GM12892 (cell line): ENCODE measurements at places on chromosomes 16 and 17.
A peak's percentile ranks its signal among the peaks of the same experiment; 100 is the strongest.

DNA sequence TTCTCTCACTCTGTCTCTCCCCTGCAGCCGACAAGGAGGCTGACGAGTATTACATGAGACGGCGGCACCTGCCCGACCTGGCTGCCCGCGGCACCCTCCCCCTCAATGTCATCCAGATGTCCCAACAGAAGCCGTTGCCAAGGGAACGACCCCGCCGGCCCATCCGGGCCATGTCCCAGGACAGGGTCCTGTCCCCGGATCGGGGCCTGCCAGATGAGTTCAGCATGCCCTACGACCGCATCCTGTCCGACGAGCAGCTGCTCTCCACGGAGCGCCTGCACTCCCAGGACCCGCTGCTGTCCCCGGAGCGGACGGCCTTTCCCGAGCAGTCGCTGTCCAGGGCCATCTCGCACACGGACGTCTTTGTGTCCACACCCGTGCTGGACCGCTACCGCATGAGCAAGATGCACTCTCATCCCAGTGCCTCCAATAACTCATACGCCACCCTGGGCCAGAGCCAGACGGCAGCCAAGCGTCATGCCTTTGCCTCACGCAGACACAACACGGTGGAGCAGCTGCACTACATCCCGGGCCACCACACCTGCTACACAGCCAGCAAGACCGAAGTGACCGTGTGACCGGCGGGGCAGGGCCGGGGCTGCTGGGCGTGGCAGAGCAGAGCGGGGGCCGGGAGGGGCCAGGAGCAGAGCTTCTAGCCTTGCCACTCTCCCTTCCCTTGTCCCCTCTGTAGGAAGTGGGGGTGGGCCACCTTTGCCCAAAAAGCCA lies 40.4 kb upstream of the DNAH9 start:
- no peak for DNase-seq

DNA sequence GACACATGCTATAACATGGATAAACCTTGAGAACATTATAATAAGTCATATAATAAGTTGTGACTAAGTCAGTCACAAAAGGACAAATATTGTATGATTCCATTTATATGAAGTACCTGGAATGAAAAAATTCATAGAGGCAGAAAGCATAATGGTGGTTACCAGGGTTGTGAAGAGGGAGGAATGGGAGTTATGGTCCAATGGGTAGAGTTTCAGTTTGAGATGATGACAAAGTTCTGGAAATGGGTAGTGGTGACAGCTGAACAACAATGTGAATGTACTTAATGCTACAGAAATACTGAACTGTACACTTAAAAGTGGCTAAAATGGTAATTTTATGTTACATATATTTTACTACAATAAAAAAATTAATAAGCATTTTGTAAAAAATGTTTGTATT lies 49.7 kb downstream of the MYO1D start:
- DNase-seq = no peak

GRCh38 chr16:49824593-49824992 lies 31.3 kb downstream of the ZNF423 start:
- no peak for DNase-seq

DNA sequence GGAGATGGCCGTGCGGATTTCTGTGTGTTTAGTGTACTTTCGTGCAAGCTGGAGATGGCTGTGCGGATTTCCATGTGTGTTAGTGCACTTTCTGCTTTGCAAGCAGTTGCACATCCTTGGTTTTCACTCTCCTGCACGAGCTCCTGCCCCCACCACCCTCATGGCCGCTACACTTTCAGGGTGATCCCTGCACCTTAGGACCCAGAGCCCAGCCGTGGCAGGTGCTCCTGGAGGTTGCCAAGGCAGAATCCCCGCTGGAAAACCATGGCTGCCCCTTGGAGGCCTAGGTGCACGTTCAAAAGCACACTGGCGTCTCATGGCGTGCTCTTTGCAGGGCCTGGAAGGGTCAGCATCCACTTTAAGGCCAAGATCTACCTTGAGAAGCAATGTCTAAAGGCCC lies 311.0 kb upstream of the TNRC6C start:
- no peak for DNase-seq

DNA sequence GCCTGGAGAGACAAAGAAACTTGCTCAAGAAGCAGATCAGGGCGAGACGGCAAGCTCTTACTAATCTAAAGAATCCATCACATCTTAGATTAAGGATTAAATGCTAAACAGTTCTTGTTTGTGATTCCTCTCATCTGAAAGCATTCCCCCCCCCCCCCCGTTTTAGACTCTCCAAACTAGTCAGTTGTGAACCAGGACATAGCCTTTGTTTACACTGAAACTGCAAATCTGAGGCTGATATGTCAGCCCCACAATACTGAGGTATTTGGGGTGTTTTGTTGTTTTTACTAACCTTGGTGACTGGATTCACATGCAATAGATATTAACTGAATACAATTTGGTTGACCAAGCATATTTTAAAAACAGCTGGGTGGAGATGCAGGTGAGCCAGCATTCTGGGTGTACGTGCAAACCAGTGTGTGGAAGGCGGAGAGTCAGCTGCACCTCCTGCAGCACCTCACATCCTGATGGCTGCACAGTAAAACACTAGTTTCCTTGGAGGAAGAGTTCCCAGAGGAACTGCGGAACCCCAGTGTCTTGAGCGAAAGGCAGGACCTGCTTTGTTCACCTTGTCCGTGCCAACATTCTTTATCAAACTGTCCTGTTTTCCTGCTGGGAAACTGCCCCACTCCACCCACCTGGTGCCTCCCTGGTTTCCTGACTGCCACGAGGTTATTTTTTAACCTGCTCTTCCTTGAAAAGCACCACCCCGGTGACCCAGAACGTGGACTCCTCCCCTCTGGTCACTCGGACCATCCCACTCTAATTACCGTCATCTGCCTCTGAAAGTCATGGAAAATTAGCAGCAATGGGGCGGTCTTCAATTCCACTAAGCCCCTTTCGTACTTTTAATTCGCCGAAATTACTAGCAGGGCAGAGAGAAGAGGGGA lies 1.2 kb upstream of the YPEL2 start:
- DNase-seq = no peak

DNA sequence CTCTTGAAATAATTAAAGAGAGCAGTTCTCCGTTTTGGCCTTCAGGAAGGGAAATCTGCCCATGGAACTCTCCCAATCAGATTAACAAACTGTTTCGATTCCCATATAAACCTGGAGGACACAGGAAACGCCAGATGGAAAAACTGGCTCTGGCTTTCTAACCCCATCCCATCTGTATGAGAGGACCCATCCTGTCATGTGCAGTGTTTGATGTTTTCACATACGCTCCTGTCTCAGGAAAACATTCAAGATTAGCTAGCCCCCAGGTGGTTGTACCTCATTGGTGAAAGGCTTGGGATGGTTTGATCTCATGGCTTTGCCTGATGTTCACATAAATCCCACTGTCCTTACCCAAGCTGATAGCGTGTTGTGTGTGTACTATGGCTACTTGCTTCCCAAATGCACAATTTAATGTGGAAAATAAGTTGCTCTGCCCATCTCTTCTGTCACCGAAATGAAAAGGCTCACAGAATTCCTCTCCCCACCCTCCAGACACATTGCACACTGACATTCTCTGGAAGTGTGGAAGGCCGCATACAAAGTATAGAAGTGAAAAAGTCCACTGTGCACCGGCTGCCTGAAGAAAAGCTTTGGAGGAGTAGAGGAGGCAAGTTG lies 18.2 kb upstream of the ERN1 start:
- DNase-seq = no peak

DNA sequence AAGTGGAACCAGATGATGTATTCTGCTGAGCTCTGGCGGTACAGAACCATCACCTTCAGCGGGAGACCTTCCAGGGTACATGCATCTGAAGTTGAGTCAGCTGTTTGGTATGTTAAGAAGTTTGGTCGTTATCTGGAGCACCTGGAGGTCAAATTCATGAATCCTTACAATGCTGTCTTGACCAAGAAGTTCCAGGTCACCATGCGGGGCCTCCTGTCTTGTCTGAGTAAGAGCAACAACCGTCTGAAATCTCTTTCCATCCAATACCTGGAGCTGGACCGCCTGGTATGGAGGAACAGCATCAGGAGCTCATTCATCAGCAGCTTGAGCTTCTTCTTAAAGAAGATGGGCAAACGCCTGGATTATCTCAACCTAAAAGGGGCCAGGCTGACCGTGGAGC lies 4.0 kb downstream of the FBXO39 start:
- no peak for DNase-seq

- DNase-seq = no peak
Measured at GRCh38 chr17:79002291-79002690, 7.3 kb downstream of the CANT1 start.

DNA sequence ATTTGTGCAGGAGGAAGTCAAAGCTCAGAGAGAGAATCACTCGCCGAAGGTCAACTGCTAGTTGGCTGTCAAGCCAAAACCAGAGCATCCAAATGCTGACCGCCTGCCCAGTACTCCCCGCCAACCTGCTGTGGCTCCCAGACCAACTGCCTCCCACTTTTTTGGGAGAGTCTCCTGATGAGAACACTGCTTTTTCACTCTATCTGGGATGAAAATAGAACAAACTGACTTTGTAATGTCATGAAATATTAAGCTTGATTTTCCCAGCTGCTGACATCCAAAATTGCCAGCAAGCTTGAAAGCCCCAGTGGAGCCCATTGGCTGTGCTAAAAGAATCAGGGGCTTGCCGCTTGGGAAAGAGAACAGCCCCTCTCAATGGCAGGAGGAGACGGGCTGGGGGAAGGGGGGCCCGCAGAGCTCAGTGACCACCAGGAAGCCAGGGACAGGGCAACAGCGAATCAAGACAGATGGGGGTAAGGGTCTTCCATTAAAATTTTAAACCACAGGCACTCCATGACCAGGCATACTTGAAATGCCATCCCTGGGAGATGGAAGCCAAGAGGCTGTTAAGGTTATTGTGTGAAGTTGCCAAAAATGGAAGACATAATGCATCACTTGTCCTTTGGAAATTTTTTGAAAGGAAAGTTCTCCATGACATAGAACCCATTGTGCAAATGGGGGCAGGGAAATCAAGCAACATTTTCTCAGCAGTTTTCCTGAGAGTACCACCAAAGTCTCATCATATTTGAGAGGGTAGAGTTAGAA lies 125.7 kb upstream of the CDH5 start:
- DNase-seq = no peak

DNA sequence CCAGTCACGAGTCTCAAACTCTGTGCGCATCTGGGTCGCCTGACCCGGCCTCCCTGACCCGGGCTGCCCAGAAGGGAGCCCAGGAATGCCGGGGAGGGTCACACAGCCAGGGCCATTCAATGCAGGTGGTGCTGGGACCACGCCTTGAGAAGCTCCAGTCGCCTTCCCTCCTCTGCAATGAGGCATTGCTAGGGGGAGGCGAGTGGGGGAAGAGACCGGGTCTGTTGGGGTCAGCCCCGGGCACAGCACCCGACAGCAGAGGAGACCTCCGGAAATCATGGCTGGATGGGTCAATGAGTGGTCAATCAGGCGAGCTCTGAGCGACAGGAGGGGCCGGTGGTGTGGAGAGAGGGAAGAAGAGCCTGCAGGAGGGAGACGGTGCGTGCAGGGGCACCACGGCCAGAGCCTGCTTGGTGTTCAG lies 13.3 kb downstream of the JPH3 start:
- DNase-seq = no peak

- DNase-seq = no peak
Measured at GRCh38 chr16:19066988-19067348, 446 bp upstream of the COQ7 start.

DNA sequence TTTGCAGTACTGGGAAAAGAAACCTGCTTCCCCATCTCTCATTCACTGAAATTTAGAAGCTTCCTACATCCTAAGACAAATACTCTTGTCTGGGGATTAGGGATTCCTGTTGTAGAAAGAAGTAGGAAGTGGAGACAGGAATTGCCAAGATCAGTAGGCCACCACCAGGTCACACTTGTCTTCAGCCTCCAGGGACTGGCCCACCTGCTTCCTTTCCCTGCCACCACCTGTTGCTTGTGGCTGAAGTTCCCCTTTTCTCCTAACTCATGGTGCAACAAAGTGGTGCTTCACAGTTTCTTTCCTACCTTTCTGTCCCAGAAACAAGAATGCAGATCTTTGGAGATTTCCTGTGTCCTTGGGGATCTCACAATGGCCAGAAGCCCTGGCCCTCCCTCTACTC lies 82.4 kb downstream of the WNT3 start:
- no peak for DNase-seq

DNA sequence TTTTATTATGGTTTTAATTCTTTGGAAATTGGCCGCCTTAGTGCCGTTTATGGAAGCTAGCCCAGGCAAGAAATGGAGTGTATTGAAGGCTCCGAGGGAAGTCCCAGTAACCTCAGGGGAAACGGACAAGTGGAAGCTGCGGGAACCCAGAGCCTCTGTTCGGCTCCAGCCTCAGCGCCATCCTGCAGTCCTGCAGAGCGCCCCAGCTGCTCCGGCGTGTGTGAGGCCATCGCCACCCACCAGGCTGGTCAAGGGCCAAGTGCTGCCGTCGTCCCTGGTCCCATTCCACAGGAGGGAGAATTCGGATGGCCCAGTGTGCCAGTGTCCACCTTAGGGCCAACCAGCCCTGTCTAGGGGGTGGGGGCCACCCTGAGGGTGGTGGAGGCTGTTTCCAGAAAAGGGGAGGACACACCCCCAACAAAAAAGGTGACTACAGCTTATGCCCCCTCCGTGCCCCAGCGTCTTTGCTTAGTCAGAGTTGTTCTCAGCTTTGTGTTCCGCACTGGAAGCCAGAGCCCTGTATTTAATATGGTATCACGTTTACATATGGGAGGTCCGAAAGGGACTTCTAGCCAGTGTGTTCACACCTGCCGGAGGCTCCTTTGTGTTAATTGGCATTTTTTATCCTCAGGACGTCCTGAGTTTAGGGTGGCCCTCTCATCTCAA lies 13.0 kb downstream of the MGRN1 start:
- no peak for DNase-seq

GRCh38 chr16:30533748-30534367 lies 800 bp downstream of the ZNF747 start:
- no peak for DNase-seq

GRCh38 chr16:28180655-28181460 lies 30.9 kb downstream of the XPO6 start:
- DNase-seq = no peak

- peak; percentile 10 for DNase-seq
Measured at GRCh38 chr16:11400076-11400475, 54.8 kb downstream of the RMI2 start.

- no peak for DNase-seq
Measured at GRCh38 chr17:66920435-66920834, 44.1 kb upstream of the CACNG4 start.

DNA sequence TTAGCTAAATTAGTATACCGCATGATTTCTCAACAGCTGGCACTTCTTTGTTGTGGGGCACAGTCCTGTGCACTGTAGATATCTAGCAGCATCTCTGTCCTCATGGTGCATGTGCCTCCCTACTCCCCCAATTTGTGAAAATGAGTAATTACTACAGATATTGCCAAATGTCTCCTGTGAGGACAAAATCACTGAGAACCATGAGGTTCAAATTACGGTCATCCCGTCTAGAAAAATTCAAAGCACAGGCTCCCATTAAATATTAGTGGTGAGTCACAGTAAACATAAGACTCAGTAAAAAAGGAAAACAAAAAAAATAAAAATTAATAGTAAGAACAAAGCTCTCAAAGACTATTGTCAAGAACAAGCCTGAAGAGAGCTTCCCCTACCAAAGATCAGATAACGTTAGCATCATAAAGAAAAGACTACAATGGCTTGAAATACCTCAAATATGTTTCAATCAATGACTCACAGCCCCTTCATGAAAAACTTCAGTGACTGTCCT lies 57.8 kb downstream of the STH start:
- no peak for DNase-seq

- no peak for DNase-seq
Measured at GRCh38 chr16:10740000-10740844, 3.4 kb upstream of the NUBP1 start.
